Activated CD8-positive, alpha-beta T cell treated with anti-CD3 and anti-CD28 coated beads for 36 hours (primary cell): ENCODE measurements at places on chromosomes 2 and 18.

GRCh38 chr2:70920367-70920715, 15.4 kb upstream of the ATP6V1B1 start:
- no peak overlapping the region for H3K4me3 ChIP-seq
- H3K27me3 ChIP-seq: peaks cover 17% of the 10 kb centered on the region
- H3K36me3 ChIP-seq: no peaks in the 10 kb centered on the region
- H3K27ac ChIP-seq: no peak overlapping the region

- no peak for DNase-seq
- no peaks in the 10 kb centered on the region for H3K4me1 ChIP-seq
- H3K27me3 ChIP-seq: no peaks in the 10 kb centered on the region
- no peak overlapping the region for H3K4me3 ChIP-seq
Measured at GRCh38 chr2:172842511-172843265, 107.0 kb downstream of the RAPGEF4 start.

DNA sequence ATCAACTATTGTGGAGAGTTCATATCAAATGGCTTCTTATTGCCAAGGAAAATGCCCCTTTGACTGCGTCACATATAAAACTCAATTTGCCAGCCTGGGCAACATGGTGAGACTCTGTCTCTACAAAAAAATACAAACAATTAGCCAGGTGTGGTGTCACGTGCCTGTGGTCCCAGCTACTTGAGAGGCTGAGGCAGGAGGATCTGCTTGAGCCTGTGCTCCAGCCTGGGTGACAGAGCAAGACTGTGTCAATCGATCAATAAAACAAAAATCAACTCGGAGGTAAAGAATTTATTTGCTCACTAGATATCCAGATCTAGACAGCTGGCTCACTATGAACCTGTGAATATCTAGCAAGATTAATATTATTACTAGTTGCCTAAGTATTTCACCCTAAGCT, 1.7 kb upstream of the ZCCHC2 start:
- H3K4me1 ChIP-seq: peaks cover 15% of the 10 kb centered on the region
- no peak for DNase-seq
- H3K27me3 ChIP-seq: no peaks in the 10 kb centered on the region

GRCh38 chr18:79598633-79599175, 80.9 kb upstream of the CTDP1 start:
- H3K27ac ChIP-seq: no peak overlapping the region
- no peak overlapping the region for H3K4me3 ChIP-seq
- H3K36me3 ChIP-seq: no peaks in the 10 kb centered on the region
- peaks cover 2% of the 10 kb centered on the region for H3K4me1 ChIP-seq
